ENCODE measurements at places on chromosomes 2 and 18.

GRCh38 chr2:207791579-207792243 is 22.0 kb upstream of the FZD5 start:
- DNase-seq: no peak

- no peak for DNase-seq
Measured at GRCh38 chr2:119864318-119864717, 104.6 kb downstream of the PTPN4 start.

- DNase-seq: no peak
Measured at GRCh38 chr2:55224761-55225261, 7.3 kb downstream of the CLHC1 start.

GRCh38 chr2:180411661-180412060 is 404.6 kb upstream of the CWC22 start:
- no peak for DNase-seq

- no peak for DNase-seq
Measured at GRCh38 chr2:67323209-67323991, 73.7 kb upstream of the ETAA1 start.

- no peak for DNase-seq
Measured at GRCh38 chr2:161344692-161345091, 36.5 kb downstream of the PSMD14 start.

GRCh38 chr2:105556366-105556765 is 157.5 kb upstream of the FHL2 start:
- DNase-seq: no peak

GRCh38 chr2:11022064-11022463 is 110.3 kb downstream of the KCNF1 start:
- DNase-seq: no peak
